ENCODE measurements at places on chromosomes 4 and X.

GRCh38 chr4:58507079-58507478, 1396.9 kb upstream of the IGFBP7 start:
- DNase-seq = no peak

DNA sequence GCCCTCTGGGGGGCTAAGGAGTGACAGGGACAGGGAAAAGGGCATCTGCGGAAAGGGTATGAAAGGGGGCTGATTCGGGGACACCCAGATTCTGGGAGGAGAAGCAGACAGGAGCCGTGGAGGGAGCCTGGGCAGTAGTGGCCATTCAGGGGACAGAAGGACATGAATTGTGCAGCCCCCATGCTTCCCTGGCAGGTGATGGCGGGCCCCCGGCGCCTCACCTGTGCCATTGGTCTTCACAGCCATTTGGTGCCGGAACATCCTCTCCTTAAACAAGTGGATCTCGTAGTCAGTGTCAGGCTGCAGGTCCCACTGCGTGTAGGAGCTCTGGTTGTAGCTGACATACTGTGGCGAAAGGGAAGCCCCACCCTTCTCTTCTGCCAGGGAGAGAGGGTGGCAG, 21.9 kb downstream of the L1CAM start:
- DNase-seq = no peak

DNA sequence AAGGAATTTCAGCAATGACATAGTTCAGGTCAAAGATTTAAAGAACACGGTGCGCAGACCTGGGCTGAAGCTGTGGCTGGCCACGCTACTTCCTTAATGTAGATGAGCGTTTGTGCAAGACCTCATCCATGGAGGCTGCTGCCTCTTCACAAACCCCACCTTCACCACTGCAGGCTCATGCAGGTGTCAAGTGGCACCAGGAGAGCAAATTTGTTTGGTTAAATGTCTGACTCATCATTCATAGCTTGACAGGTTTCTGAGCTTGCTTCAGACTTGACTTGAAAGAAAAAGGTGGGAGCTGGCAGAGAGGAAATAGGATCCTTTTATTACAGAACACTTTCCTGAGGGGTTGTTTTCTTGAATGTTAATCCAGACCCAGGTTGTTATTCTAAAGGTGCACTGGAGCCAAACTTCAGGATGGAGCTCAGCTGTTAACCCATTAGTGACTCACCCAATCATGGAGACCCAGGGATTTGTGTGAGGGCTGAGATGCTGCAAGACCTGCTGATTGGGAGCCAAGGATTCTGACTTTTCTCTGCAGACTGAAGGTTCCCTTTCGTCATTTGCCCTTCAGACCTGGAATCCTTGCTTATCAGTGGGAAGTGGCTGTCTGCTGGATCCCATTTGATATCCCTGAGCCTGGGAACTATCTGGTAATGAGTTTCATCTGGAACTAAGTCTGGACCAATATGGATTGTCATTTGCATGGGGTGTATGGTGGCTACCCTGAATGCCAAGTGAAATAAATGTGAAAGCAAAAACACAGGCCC, 315.3 kb downstream of the PTTG2 start:
- no peak for DNase-seq

DNA sequence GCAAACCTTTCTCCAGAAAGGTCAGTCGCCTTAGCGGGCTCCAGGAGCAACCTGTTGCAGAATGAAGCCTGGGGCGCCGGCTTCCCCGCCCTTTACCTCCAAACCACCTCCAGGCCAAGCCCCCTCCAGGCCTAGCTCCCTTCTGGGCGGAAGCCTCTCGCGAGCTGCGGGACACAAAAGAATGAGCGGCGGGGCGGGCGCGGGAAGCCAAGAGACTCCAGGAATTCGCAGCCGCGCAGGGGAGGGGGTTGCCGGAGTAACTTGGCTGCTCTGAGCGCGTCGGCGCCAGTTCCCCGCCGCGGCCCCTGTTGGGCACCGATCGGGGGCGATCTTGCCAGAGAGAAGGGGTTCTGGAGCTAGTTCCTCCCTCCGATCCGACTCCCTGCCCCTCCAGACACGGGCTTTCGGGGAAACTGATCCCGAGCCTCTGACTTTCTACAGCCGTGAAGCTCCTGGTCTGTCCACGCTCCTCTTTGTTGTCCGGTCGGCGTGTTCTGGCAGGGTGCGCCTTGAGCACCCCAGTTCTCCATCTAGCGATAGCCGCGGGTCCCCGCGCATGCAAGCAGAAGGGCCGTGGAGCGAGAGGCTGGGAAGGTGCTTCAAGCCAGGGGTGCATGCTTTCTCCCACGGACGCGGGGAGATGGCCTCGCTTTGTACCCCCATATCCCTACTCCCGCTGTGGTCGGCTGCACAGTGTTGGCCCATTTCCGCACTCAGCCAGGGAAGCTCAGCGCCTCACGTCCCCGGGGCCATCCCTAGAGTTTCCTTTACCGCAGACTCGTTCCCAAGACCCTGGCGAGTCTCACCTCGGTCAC, 1.2 kb downstream of the PROM1 start:
- peak; percentile 8 for DNase-seq

DNA sequence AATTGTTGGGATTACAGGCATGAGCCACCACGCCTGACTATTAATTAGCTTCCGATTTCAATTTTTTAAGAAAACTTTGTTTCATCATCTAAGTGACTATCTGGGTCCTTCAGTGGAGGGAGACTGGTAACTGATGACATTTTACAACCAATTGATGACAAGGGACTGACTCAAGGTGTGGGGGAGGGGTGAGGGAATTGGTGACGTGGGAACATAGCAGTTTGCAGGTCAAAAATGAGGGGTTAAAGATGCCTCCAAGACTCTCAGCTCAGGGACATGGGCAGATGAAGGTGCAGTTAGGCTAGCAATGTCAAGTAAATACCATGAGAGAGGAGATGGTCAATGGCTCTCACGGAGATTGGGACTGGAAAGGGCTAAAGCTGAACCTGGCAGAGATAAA, 5.7 kb upstream of the FAM9C start:
- DNase-seq = no peak

GRCh38 chr4:71259911-71260331, 78.9 kb upstream of the SLC4A4 start:
- peak; percentile 20 for DNase-seq

DNA sequence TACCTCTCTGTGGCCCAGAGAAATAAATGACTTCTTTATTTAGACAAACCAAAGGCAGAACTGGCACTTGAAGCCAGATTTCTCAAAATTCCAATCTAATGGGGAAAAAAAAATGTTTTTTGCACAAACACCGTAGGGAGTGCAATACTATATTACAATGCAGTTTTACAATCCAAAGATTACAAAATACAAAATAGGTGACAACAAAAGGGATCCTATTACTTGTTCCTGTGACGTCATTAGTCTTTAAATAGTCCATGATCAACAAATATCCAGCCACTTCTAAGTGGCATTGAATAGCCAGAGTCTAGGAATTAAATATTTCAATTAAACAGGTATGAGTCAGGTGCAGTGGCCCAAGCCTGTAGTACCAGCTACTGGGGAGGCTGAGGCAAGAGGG, 3.0 kb upstream of the APBB2 start:
- DNase-seq = no peak

DNA sequence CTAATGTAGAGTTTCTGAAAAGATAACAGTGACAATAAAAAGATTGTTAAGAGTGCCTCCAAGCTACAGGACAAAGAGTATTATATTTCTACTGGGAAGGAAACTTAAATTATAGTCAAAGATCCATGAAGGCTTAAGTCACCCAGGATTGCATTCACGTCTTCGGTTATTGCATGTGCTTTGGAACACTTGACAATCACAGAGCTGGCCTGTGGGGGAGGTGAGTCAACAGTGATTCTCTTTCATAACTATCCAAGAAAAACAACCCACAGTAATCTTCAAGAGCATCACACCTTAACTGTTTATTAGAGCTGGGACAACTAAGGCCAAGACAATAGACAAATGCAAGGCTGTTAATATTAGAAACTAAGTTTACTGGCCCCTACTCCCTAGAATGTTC, 40.3 kb downstream of the PDGFC start:
- DNase-seq = no peak

GRCh38 chr4:158965226-158965625, 137.7 kb upstream of the RAPGEF2 start:
- no peak for DNase-seq

- no peak for DNase-seq
These were observed 29.8 kb downstream of the SAGE1 start for GRCh38 chrX:135923353-135923752.

DNA sequence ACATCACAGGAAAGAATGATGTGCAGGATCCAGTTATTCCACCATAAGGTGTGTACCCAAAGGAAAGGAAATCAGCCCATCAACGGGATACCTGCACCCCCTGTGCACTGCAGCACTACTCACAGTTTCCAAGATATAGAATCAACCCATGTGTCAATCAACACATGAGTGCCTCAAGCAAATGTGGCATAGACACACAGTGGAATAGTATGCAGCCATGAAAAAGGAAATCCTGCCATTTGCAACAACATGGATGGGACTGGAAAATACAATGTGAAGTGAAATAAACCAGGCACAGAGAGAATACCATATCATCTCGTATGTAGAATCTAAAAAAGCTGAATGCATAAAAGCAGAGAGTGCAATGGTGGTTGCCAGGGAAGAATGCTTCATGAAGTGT, 53.3 kb downstream of the DHRSX start:
- DNase-seq = no peak

DNA sequence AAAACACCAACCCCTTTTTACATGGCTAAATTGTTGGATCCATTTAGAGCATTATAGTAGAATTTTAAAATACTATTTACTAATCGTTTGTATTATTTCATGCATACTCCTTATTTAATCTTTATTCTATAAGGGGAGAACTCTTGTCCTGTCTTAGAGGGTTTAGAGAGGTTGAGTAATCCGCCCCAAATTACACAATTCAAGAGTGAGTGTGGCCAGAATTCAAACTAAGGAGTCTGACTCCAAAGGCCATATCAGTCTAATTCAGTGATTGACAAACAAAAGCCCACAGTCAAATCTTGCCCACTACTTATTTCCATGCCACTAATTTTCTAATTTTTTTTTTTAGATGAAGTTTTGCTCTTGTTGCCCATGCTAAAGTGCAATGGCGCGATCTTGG, 33.7 kb upstream of the NEIL3 start:
- no peak for DNase-seq

- DNase-seq = no peak
These were observed 816.0 kb upstream of the NDST4 start for GRCh38 chr4:115929373-115929772.

DNA sequence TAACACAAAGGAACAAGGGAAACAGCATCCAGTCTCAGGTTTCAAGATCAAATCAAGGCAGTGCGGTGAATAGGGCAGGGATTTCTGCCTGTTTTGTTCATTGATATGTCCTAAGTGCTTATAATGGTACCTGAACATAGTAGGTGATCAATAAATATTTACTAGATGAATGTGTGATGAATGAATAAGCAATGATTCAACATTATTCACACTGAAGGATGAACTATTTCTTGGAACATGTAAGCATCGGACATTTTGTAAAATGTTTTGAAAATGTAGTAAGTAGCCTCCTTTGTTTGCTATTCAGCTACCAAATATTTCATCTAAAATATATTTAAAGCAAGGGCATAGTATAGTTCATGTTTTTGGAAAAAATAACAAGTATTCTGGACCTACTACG, 67.8 kb downstream of the USP38 start:
- DNase-seq = no peak

- no peak for DNase-seq
These were observed 4.5 kb upstream of the ZNF732 start for GRCh38 chr4:309807-310206.

- DNase-seq = no peak
These were observed 8.0 kb downstream of the PPARGC1A start for GRCh38 chr4:23881674-23882337.

DNA sequence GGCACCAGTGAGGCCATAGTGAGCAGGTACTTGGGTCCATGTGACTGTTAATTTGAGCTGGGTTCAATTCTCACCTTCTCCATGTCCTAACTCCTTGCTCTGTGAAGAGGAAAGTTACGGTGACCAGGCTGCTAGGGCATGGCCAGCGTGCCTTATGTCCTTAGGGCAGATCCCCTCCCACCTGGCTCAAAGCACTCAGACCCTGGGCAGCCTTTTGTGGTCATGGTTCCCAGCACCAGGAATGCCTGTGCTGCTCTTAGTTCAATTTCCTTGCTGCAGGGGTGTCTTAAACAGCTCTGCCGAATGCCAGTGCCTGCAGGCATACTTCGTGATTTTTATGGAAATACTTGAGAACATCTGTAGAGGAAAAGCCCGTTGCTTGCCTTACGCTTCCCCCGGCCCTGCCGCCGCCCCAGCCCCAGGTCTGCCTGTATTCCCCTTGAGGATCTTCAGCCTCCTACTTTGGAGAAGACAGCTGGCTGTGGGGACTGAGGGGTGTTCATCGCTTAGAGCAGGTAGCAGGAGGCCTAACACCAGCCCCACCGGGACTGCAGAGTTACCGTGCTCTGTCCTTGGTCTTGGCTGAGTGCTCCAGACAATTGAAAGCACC, 3.1 kb upstream of the CDK16 start:
- DNase-seq = no peak

- DNase-seq = no peak
These were observed 81.2 kb downstream of the ABLIM2 start for GRCh38 chr4:8077181-8078108.

DNA sequence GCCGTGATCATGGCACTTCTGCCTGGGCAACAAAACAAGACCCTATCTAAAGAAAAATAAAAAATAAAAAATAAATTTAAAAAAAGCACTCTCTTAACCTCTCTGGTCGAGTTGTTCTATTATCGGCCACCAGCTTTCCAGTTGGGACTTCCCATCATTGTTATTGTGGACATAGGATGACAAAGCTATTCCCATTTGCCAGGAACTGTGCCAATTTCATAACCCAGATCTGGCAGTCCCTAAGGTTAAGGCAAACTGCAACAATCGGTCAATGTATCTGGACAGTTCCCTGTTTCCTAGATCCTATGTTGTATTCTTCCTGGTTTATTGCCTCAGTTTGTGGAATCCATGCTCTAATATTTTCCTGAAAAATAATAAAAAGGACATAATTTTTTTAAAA, 17.8 kb upstream of the ANXA5 start:
- no peak for DNase-seq

GRCh38 chr4:101418055-101418454, 70.7 kb upstream of the PPP3CA start:
- DNase-seq = no peak

DNA sequence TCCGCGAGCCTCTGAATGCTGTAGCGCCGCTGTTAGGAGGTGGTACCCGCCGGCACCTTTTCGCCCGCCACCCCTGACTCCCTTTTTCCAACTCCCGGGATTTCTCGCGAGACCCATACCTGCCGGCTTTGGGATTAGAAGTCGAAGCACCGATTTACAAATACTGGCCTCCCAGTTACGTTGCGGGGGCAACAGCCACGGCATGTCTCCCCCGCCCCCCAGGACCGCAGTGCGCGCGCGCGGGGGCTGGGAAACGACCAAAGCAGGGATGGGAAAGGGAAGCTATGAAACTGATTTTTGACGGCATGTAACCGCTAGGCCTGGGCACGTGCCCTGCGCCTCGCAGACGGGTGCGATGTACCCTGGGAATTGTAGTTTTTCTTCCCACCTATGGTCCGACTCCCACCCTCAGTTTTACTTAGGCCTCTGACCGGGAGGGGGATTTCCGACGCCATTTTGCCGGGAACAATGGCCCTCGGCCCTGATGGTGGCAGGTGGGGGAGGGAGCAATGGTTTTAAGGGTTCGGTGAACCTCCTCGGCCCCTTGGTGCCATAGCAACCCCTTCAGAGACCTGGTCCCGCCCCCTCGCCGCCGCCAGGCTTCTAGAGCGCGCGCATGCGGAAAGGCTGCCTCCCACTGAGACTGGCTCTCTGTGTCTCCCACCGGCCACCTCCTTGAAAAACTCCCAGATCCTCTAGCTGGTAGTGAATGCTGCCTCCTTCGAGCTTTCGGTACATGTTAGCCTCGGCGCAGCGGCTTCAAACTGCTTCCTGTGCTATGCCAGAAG, 772 bp upstream of the WNK3 start:
- DNase-seq = peak; percentile 20

GRCh38 chr4:79851625-79852304, 221.3 kb downstream of the ANTXR2 start:
- DNase-seq = no peak
